ENCODE measurements at places on chromosomes 5 and 9.

DNA sequence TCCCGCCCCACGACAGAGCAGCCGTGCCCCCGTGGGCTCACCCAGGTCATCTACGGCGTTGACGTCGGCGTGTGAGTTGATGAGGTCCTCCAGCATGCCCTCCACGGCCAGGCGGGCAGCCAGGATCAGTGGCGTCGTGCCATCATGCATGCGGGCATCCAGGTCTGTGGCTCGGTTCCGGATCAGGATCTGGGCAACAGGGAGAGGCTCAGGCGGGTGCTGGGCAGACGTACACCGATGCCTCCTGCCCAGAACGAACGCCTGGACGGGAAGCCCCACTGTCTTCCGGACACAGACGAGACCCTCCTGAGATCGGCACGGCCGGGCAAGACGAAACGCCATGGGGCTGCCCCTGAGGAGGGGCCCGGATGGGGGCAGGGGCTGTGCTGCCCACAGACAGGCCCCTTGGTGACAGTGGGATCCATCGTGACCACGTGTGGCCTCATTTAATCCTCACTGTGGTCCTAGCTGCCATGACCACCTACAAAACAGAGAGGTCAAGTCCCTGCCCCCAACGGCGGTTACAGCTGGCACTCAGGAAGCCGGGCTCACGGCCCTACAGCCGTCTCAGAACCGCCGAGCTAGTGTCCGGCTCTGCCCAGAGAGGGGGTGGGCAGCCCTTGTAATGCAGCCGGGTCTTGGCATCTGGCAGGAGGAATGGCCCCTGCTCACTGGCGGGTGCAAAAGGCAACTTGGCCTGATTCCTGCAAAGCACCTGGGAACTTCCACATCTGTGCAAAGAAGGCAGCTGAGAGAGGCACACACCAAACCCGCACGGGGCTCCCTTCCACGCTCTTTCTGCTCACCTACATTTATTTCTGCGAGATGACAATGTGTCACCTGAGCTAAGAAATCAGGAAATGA lies 16.5 kb upstream of the SEC16A start:
- no peak for DNase-seq

DNA sequence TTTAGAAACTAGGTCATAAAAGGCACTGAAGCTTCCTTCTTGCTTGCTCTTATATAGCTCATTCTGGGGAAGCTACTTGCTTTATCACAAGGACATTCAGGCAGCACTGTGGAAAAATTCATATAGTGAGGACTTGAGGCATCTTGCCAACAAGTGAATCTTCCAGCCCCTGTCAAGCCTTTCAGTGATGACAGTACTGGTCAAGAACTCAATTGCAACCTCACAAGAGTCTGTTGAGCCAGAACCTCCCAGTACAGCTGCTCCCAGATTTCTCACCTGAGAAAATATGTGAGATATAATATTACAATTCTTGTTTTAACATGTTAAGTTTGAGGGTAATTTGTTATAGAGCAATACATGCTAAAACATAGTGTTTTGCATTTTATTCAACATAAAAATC lies 2011.0 kb upstream of the NUDT12 start:
- DNase-seq: no peak

DNA sequence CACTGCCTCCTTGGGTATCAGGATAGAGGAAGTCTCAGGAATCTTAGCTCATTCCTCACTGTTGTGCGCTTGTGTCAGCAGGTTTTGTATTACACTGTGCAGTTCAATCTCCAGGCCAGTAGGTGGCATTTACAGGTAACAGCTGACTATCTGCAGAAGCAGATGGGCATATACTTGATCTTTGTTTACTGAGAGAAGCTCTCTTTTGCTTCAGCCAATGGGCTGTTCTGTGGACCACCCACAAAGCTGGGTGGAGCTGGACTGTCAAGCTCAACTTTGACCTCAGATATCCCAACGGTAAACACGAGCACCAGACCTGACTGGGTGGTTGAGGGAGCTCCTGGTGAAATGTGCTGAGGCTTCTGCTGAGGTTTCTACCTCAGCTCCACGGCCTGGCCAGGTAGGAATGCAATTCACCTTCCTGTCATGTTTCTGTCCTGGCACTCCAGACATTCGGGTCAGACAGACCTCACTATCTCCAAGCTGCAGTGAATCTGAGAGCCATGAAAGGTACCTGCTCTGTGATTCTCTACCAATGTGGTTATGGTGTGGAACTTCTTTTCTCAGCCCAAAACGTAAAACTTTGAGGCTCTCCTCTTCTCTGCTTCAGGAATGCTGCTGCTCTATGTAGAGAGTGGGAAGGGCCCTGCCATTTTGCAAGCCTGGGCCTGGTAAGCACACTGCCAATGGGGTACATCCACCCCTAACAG lies 167.9 kb upstream of the ACTBL2 start:
- peak; percentile 36 for DNase-seq

DNA sequence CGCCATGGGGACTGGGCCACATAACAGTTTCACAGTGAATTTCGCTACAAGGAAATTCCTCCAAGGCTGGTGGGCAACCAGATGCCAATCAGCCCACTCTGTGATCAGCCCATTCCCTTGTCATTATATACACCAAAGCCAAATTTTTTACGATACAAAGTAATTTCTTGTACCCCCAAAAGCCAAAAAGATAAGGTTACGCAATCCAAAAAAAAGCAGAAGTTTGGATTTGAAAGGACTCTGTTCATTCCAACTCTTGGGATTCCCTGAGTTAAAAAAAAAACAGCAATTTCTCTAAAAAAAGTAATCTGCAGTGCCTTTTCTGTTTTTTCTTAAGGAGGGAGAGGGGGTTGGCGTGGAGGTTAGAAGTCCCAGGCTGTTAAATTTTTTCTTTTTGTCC lies 166.8 kb downstream of the CDH10 start:
- no peak for DNase-seq

DNA sequence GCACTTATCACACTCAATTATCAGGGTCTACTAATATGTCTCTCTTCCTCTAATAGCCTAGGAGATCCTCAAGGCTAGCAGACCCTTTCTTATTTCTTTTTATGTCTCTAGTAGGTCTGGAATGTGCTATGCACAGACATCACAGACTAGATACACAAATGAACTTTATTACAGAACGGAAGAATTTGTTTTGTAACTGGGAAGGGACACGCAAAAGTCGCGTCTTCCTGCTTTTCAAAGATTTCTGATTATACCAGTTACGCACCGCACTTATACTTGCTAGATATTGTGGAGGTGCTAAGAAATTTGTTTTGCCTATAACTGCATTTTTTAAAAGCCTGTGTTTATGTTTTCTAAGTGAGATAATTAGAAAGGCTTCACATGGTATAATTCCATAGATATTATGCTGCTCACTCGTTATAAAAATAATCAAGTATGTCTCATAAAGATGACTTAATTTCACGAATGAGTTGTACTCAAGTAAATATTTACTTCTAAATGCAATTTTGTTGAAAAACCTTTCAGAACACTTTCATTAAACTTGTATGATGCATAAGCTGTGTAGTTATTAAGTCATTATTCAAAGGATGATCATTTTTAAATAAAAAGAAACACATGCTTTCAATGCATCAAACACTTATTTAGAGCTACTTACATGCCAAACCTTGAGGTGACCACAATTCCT lies 662.6 kb downstream of the ACTL7B start:
- no peak for DNase-seq

All from inflammatory macrophage (primary cell).